GM13976 (cell line): ENCODE measurements at places on chromosomes 1 and 21.

DNA sequence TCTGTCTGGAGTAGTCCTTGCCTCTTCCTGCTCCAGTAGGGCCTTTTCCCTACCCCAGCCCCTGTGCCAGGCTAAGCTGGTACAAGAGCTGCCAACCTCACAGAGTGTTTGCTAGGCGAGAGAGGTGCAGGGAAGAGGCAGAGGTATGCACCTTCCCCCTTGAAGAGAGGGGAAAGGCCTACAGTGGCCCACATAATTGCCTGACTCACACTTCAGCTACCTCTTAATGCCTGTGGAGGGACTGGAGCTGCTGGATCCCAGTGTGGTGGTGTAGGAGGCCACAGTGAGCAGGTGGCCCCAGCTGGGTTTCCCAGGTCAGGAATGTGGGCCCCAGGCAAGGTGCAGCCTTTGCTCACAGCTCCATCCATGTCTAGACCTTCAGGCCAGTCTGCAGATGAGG lies 3.3 kb upstream of the CCDC28B start:
- DNase-seq = no peak

- no peak for DNase-seq
Measured at GRCh38 chr21:38913120-38913892, 107.6 kb downstream of the ETS2 start.

- no peak for DNase-seq
Measured at GRCh38 chr1:230356869-230357794, 69.0 kb downstream of the PGBD5 start.

DNA sequence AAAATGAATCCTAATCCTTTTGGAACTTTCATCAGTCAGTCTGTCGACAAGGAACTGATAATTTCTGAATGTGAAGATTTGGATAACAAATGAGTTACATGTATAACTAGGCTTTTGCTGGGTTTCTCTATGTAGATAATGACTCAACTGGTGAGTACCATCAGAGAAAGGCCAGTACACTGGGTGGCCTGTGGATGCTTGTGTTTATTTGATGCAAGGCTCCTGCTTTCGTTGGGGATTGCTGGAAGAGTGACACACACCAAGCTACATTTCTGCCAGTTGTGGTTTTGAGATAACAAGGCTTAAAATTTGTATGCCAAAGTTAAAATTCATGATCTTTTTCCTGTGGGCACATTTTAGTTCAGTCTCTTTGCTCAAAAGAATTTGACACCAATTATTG lies 115.7 kb upstream of the UBE2U start:
- no peak for DNase-seq

GRCh38 chr21:31732597-31733550 lies 956 bp upstream of the SCAF4 start:
- no peak for DNase-seq

DNA sequence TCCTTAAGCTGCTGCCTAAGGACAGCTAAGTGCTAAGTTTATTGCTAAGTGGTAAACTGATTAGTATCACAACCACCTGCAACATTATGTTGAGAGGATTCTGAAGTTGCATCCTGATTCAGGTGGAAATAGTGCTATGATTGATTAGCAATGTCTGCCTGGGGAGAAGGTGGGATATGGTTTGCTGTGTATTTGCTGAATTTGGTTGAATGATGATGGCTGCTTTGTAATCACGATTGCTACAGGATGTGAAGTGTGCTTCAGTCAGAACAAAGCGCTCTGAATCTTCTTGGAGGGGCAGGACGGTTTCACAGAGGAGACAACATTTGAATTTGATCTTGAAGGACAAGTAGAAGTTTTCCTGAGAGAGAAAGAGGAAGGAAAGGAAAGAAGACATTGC lies 226.0 kb downstream of the ST6GALNAC3 start:
- no peak for DNase-seq

DNA sequence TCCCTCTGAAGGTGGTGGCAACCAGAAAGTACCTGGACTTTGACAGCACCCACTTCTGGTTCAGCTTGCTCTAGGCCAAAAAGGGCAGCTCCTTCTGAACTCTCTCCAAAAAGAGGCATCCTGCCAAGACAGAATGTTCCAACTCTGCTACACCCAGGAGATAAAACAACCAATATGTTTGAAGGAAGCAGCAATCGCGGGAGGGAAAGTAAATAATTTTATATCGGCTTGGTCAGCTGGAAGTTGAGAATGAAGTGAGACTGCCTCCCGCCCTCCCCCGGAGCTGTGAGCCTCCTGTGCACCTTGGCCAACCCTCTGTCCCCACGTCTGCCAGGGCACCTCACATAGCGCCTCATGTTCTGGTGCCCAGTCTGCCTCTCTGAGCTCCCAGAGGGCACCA lies 130.3 kb upstream of the ATP1A1 start:
- no peak for DNase-seq

DNA sequence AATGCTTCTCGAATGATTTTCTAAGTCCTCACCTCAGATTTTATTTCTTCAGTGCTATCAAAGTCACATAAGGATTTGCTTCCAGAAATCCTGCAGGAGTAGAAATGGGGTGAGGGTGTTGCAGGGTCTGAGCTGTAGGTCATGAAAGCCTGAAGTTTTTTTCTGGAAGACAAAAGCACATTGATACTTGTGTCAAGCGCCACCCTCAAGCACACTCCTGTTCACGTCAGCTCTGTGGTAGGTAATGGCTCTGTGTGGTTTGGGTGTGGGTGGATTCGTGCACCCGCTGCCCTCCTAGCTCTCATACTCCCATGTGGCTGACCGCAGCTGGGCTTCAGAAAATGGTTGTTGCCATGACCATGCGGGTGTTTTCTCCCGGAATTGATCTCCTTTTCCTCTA lies 39.9 kb downstream of the AKNAD1 start:
- DNase-seq = no peak

GRCh38 chr1:101193733-101194169 lies 43.1 kb upstream of the S1PR1 start:
- DNase-seq = no peak

- DNase-seq = no peak
Measured at GRCh38 chr1:200115532-200115931, 88.0 kb downstream of the NR5A2 start.

DNA sequence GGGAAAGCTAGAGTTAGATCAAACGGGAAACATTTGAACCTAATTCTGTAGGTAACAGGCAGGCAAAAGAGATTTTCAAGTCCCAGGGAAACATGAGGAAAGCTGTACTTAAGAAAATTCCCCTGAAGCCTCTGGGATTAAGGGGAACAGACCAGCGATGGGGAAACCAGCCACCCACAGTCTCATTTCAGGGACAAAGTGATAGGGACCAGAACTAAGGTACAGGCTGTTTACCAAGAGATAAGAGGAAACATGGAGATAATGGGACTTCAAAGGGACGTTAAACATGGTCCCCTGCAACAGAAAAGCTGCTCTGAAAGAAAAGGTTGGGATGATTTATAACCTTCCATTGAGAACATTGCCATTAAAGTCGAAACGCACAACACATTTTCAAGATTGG lies 84.4 kb downstream of the NTPCR start:
- DNase-seq = no peak

DNA sequence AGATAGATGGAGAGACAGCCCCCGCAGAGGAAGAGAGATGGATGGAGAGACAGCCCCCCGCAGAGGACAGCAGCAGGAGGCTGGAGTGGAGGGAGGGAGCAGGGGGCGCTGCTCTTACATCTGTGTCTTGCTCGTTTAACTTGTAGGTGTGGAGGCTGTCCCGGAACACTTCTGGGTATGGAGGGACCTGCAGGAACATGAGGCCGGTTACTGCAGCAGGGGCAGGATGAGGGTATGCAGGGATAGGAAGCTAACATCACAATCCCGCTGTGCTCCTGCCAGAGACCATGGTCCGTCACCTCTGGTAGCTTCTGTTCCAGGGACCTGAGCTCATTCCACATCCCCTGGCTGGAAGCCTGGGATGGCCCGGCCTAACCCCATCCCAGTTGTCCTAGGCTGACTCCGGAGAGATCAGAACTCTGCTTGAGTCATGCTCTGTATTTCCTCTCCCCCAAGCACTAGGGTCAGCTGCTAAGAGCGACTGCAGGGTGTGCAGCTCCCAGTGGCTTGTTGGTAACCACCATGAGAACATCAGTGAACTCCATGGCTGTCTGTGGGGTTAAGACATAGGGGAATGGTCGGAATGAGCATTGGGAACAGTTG lies 36.7 kb upstream of the GOLT1A start:
- no peak for DNase-seq

- no peak for DNase-seq
Measured at GRCh38 chr1:224273641-224274040, 56.3 kb downstream of the NVL start.

DNA sequence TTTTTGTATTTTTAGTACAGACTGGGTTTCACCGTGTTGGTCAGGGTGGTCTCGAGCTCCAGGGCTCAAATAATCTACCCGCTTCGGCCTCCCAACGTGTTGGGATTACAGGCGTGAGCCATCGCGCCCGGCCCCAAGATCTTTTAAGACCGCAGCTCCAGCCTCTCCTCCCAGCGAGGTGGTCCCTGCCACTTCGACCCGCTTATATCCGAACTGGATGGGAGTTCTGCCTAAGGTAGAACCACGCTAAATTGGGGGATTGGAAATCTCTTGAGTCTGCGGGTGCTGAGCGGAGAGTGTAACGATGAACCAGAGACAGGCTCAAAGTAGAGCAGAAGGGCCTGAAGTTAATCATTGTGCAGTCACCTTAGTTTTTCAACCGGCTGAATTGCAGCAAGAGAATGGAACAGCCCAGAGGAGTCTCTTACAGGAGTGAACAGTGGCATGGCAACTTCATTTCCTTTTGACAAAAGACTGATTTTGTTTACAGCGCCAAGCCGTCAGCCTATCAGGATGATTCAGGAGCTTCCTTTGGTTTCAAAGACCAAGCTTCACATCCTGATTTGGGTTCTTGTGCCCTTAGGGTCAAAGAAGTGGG lies 726 bp upstream of the CYB5R1 start:
- DNase-seq = peak; percentile 40

DNA sequence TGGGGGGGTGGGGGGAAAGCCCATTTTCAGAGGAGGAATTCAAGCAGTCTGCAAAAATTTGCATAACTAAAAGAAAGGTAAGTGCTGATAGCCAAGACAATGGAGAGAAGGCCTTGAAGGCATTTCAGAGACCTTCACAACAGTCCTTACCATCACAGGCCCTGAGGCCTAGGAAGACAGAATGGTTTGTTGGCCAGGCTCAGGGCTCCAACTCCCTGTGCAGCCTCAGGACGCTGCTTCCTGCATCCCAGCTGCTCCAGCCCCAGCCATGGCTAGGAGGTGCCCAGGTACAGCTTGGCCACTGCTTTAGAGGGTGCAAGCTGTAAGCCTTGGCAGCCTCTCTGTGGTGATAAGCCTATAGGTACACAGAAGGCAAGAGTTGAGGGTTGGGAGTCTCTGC lies 571.6 kb downstream of the MATN1 start:
- DNase-seq = no peak

GRCh38 chr1:35936838-35937237 lies 5.9 kb downstream of the AGO3 start:
- no peak for DNase-seq

DNA sequence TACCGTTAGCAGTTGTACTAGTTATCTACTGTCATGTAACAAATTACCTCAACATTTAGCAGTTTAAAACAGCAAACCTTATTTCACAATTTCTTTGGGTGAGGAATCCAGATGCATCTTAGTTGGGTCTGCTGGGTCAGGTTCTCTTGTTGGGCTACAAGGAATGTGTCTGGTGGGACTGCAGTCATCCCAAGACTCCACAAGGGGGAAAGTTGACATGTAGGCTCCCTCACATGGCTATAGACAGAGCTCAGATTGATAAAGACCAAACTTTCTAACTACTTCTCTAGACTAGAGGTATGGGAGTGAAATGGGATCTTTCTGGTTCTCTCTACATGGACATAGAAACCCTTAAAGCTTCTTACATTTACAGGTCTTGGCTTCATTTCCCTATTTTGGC lies 160.9 kb downstream of the UCK2 start:
- no peak for DNase-seq

GRCh38 chr21:21387916-21388315 lies 389.7 kb downstream of the NCAM2 start:
- DNase-seq = no peak
